CD4-positive, alpha-beta T cell treated with Interleukin-15 for 1 hour (primary cell): ENCODE measurements at places on chromosomes 4 and X.

DNA sequence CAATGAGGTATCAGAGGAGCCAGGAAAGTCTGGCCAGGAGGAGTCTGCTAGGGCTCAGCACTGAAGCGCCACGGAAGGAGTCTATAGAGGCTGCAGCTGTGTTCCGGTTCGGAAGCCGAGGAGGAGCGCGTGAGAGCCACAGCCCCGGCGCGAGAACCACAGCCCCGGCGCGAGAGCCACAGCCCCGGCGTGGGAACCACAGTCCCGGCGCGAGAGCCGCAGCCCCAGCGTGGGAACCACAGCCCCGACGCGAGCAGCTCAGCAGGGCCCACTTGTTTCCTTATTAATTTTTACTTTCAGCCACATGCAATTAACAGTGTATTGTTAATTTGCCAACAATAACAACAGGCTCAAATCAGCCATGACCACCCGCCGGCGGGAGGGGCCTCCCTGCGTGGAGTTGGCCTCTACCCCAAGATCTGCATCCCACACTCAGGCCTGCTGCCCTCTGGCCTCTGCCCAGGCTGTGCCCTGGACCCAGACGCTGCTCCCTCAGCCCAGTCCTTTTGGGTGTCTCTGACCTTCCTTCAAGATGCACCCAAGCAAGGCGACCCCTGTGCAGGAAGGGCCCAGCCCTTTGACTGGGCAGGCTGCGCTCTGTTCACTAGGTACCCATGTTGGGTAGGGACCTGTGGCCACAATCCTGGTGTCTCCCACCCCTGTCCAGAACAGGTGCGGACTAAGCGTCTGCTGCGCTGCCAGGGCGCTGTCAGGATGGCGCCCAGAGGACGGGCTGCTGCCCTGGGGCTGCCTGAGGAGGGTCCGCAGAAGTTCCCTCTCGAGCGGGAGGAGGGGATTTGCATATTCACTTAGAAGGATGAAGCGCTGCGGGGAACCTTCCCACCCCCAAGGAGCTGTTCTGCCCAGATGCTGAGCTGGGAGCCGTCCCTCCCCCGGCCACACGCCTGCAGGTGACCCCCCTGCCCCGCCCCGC, 113.8 kb downstream of the ADRA2C start:
- DNase-seq, result peak; percentile 47

GRCh38 chr4:137307806-137308205, 224.5 kb downstream of the PCDH18 start:
- DNase-seq, result no peak

- DNase-seq, result no peak
These were observed 21.7 kb downstream of the PNMA6F start for GRCh38 chrX:153299855-153300254.

- DNase-seq, result no peak
These were observed 27.7 kb downstream of the LARP7 start for GRCh38 chr4:112664611-112665010.

- no peak for DNase-seq
These were observed 3.2 kb upstream of the AREG start for GRCh38 chr4:74441744-74442143.

GRCh38 chr4:82523179-82523578, 38.6 kb downstream of the TMEM150C start:
- no peak for DNase-seq
